MG63 (cell line): ENCODE measurements at places on chromosomes 4 and X. TPM values are rescaled to one million over a fixed set of nuclear protein-coding genes. Genes with fewer than 3 reads are reported as not detected.

The TMEM271 gene
- not detected in 2 replicates for total RNA-seq

The MAGEA2B gene
- total RNA-seq, result not detected in 2 replicates

The MFAP3L gene
- 0.13 TPM in 1 of 2 replicates, not detected in the other for total RNA-seq

The CT83 gene
- not detected in 2 replicates for total RNA-seq

The TGIF2LX gene
- not detected in 2 replicates for total RNA-seq

The LRP2BP gene
- 0.43 TPM in 1 of 2 replicates, not detected in the other for total RNA-seq

The FRAS1 gene
- 0.02 and 0.03 TPM in 2 replicates for total RNA-seq

The OTUD6A gene
- total RNA-seq, result not detected in 2 replicates

The NALF2 gene
- not detected in 2 replicates for total RNA-seq

The CRMP1 gene
- total RNA-seq, result not detected in 2 replicates

The TCEAL5 gene
- not detected in 2 replicates for total RNA-seq

The MAOB gene
- total RNA-seq, result 0.30 TPM in 1 of 2 replicates, not detected in the other

The FABP2 gene
- not detected in 2 replicates for total RNA-seq

The F8A3 gene
- total RNA-seq, result 3.1 TPM in 1 of 2 replicates, not detected in the other

The CLDN22 gene
- total RNA-seq, result not detected in 2 replicates

The SPANXN4 gene
- not detected in 2 replicates for total RNA-seq

The SPANXD gene
- not detected in 2 replicates for total RNA-seq

The MAP3K15 gene
- 0.53 and 2.1 TPM in 2 replicates for total RNA-seq

The CT47B1 gene
- not detected in 2 replicates for total RNA-seq
